ENCODE measurements at places on chromosomes 11 and 22. TPM values are rescaled to one million over a fixed set of nuclear protein-coding genes. Genes with fewer than 3 reads are reported as not detected.
A peak's percentile ranks its signal among the peaks of the same experiment; 100 is the strongest.

MS4A12 gene
- not detected for total RNA-seq

C22orf15 gene
- not detected for total RNA-seq

ARHGAP20 gene
- not detected for total RNA-seq

TLCD5 gene
- total RNA-seq: 4.1 TPM

OR51A2 gene
- total RNA-seq: not detected

CHST1 gene
- total RNA-seq: not detected

HEPHL1 gene
- total RNA-seq: 0.07 TPM

HYOU1 gene
- total RNA-seq: 50.0 TPM

LRRC4C gene
- not detected for total RNA-seq

OVOL1 gene
- not detected for total RNA-seq

GRCh38 chr11:3685923-3686322, 14.7 kb upstream of the CHRNA10 start:
- no peak overlapping the region for H3K4me3 ChIP-seq
- H3K36me3 ChIP-seq: peaks cover 68% of the 10 kb centered on the region
- H3K27me3 ChIP-seq: no peaks in the 10 kb centered on the region
- H3K4me1 ChIP-seq: no peaks in the 10 kb centered on the region

DNA sequence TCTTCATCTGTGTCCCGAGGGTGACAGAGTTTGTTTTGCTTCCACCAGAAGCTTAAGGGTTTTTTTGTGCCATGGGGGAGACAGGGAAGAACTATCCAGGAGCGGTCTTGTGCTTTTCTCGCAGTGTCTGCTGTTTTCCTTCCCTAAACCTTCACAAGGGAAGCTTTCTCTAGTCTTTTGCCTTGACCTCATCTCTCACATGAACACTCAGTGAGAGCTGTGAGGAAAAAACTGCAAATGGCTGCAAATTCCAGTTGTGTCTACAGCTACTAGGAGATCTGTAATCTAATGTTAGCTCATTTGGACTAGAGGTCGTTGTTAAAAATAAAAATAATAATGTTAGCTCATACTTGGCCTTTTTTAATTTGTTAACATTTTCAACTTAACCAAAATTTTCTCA, 264.7 kb upstream of the SESN3 start:
- DNase-seq: no peak
- H3K4me3 ChIP-seq: no peak overlapping the region
- no peaks in the 10 kb centered on the region for H3K36me3 ChIP-seq
- no peaks in the 10 kb centered on the region for H3K4me1 ChIP-seq

DNA sequence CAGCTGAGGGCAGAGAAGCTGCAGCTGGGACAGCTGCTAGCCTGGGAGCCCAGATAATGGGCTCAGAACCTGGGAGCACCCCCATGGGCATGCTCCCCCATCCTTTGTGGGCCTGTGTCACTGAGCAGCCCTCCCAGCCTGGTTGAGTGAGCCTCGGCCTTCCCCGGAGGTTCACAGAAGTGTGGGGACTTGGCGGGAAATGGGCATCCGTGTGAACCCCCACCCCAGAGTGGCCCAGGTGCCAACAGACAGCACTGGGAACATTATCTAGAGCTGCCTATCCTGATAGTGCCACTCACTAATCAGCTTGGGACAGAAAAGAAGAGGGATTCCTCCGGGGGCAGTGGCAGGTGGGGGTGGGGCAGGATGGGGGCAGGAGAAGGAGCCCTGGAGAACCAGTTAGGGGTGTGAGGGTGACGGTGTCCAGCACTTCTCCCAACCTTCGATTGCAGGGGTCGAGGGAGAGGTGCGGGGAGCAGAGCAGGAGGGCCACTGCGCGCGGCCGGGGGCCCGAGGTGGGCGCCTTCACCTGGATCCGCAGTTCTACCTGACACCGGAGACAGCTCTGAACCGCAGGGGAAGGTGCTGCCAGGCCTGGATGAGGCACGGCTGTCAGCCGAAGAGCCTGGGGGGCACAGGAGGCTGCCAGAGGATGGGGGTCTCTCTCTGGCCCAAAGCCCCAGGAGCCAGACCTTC, 33.1 kb downstream of the FLRT1 start:
- H3K4me3 ChIP-seq: no peak overlapping the region
- H3K27ac ChIP-seq: no peak overlapping the region
- DNase-seq: no peak
- H3K4me1 ChIP-seq: no peaks in the 10 kb centered on the region
- H3K36me3 ChIP-seq: no peaks in the 10 kb centered on the region

GRCh38 chr11:103681855-103682254, 354.6 kb upstream of the DDI1 start:
- no peaks in the 10 kb centered on the region for H3K4me1 ChIP-seq
- H3K27ac ChIP-seq: no peak overlapping the region
- no peaks in the 10 kb centered on the region for H3K27me3 ChIP-seq
- H3K4me3 ChIP-seq: no peak overlapping the region
- no peaks in the 10 kb centered on the region for H3K36me3 ChIP-seq

DNA sequence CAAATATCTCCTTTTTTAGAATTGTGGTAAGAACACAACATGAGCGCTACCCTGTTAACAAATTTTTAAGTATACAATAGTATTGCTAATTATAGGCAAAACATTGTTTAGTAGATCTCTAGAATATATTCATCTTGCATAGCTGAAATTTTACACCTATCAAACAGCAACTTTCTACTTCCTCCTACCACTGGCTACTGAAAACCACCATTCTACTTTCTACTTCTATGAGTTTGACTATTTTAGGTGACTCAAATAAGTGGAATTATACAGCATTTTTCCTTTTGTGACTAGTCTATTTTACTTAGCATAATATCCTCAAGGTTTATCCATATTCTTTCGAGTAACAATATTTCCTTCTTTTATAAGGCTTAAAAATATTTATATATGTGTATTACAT, 128.4 kb downstream of the FAM76B start:
- no peak for DNase-seq
- H3K36me3 ChIP-seq: no peaks in the 10 kb centered on the region
- no peak overlapping the region for H3K27ac ChIP-seq
- no peaks in the 10 kb centered on the region for H3K4me1 ChIP-seq

- H3K27me3 ChIP-seq: no peaks in the 10 kb centered on the region
- peaks cover 20% of the 10 kb centered on the region for H3K4me1 ChIP-seq
- no peak overlapping the region for H3K4me3 ChIP-seq
- no peak for DNase-seq
- H3K27ac ChIP-seq: no peak overlapping the region
Measured at GRCh38 chr22:24094966-24095365, 83.9 kb downstream of the CABIN1 start.

- H3K36me3 ChIP-seq: 0 out of 2 replicates have a peak, but pooled peaks cover 2% of the 10 kb centered on the region
- no peak overlapping the region for H3K27ac ChIP-seq
- no peak for DNase-seq
- H3K27me3 ChIP-seq: no peaks in the 10 kb centered on the region
- no peak overlapping the region for H3K4me3 ChIP-seq
- no peaks in the 10 kb centered on the region for H3K4me1 ChIP-seq
Measured at GRCh38 chr22:45562102-45562501, 59.4 kb downstream of the FBLN1 start.

GRCh38 chr22:28282405-28283067, 363.5 kb upstream of the PITPNB start:
- no peak for DNase-seq
- no peak overlapping the region for H3K4me3 ChIP-seq
- no peak overlapping the region for H3K27ac ChIP-seq
- no peaks in the 10 kb centered on the region for H3K27me3 ChIP-seq
- H3K4me1 ChIP-seq: no peaks in the 10 kb centered on the region
- H3K36me3 ChIP-seq: no peaks in the 10 kb centered on the region

- peaks cover 5% of the 10 kb centered on the region for H3K4me1 ChIP-seq
- H3K4me3 ChIP-seq: no peak overlapping the region
- no peak overlapping the region for H3K27ac ChIP-seq
Measured at GRCh38 chr11:125052047-125052446, 11.1 kb upstream of the SLC37A2 start.

- no peak overlapping the region for H3K4me3 ChIP-seq
- H3K4me1 ChIP-seq: no peaks in the 10 kb centered on the region
- no peaks in the 10 kb centered on the region for H3K27me3 ChIP-seq
- no peaks in the 10 kb centered on the region for H3K36me3 ChIP-seq
Measured at GRCh38 chr11:21472261-21472660, 720.6 kb upstream of the ANO5 start.

DNA sequence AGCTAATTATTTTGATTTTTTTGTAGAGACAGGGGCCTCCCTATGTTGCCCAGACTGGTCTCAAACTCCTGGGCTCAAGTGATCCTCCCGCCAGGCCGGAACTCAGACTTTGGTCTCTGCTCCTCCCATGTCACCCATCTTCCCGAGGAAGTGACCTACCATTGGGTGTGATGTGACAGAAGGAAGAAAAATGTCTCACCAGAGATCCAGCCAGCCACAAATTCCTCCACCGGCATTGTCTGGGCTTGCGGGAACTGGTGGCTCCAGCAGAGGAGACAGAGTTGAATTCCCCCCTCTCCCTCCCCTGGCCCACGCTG, 772 bp downstream of the SLC25A45 start:
- peaks cover 91% of the 10 kb centered on the region for H3K4me1 ChIP-seq
- H3K4me3 ChIP-seq: peak overlapping the region; percentile 14
- peak overlapping the region; percentile 88 for H3K27ac ChIP-seq
- no peaks in the 10 kb centered on the region for H3K27me3 ChIP-seq

DNA sequence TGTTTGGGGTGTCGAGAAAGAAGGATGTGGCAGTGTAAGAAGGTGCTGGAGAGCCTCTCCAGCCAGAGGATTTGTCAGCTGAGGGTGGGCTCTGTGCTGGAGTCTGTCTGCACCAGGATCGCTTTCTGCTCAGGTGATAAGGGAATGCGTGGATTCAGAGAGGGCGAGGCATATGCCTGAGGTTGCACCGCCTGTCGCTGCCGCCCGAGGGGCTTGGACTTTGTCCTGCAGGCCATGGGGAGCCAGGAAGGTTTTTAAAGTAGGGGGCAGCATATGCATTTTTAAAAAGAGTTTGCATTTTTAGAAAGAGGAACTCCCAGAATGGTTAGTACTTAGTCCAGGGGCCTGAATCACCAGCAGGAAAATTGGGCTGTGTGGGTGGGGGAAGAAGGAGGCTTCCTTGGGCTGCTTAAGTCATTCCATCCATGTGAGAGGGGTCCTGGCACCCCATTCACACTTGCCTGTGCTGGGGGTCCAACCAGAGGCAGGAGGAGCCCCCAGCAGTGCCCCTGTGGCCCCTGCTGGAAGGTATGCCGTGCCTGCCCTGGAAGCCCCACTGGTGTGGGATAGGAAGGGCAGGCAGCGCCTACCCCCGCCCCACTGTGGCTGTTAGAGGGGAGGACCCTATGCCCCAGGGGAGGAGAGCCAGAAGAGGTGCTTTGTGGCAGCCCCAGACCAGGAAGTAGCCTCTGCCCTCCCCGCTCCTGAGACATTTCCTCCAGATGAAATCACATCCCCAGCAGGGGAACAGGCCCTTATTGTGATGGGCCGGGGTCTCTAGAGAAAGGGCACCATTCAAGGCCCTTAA, 35.8 kb upstream of the MYRF start:
- H3K4me3 ChIP-seq: no peak overlapping the region
- peaks cover 19% of the 10 kb centered on the region for H3K4me1 ChIP-seq
- no peaks in the 10 kb centered on the region for H3K27me3 ChIP-seq
- H3K36me3 ChIP-seq: peaks cover 2% of the 10 kb centered on the region
- no peak for DNase-seq
- no peak overlapping the region for H3K27ac ChIP-seq

DNA sequence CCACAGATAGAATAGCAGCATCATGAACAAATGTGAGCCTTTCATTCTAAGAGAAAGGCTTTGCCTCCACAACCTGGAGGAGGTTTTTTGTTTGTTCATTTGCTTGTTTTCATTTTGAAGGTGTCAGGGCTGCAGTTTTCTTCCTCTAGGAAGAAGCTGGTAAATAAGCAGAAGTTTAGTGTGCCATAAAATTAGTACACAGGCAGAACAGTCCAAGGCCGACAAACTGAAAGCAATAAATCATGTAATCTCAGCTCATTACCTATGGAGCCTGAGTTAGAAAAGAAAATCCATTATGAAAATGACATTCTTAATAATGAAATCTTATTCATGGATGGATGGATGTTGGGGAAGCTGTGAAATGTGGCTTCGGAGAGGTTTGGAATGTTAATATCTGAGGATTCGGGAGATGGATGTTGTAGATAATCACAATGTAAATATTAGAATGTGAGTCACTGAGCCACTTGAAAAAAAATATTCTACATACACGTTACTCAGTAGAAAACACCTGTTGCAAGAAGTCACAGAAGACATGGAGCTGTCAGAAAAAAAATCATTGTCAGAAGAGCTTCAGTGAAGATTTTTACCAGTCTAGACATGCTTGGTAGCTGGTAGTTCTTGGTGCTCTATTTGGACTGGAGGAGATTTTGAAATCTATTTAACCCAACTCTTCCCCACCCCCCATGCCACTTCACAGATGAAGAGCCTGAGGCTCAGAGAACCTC, 15.0 kb upstream of the ZDHHC13 start:
- H3K27ac ChIP-seq: no peak overlapping the region
- H3K4me3 ChIP-seq: no peak overlapping the region

DNA sequence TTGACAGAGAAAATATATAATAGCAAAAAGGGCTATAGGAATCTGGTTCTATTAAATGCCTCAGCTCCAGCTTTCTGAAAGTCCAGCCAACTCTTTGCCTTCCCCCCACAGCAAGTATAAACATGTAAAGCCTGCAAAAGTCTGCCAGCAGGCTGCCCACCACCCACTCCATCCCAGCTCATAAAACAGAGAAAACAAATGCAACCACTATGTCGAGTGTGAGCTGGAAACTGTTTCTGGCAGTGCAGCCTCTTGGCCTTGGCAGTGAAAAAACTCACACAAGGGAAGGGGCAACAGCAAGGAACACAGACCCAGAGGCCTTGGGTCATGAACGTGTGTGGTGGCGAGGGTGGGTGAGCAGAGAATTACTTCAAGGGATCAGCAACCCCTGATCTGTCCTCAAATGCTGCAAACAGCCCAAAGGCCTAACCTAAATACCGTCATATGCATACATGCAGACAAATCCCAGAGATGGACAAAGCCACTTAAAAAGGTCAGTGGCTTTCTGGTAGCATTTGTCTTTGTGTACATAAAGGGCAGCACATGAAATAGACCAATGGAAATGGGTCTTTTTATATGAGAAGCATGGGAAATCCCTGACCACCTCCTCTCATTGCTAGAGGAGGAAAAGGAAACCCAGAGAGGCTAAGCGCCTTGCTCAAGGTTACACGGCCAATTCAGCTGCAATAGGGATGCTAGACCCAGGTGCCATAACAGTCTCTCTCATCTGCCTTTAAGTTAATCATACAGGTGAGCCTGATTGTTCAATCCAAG, 74.8 kb downstream of the NAT10 start:
- no peak overlapping the region for H3K4me3 ChIP-seq
- H3K4me1 ChIP-seq: no peaks in the 10 kb centered on the region
- no peak for DNase-seq
- no peaks in the 10 kb centered on the region for H3K27me3 ChIP-seq
- H3K36me3 ChIP-seq: 0 out of 3 replicates have a peak, but pooled peaks cover 12% of the 10 kb centered on the region
- no peak overlapping the region for H3K27ac ChIP-seq

DNA sequence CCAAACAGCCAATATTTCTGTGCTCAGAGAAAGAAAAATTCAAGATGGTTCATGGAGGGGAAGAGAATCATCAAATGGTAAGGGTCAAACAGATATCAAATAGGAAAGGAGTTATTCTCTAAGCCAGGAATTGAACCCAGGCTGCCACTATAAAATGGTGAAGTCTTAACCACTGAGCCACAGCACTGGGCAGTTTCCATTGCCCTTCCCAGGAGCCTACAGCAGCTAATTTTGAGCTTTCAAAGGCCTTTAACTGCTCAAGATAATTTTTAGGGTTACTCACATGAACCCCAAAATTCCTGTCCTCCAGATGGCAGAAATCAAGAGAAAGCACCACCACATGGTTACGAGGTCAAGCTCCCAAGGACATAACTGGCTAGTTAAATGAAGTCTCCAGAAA, 176.2 kb downstream of the KIF18A start:
- no peak overlapping the region for H3K27ac ChIP-seq
- no peaks in the 10 kb centered on the region for H3K4me1 ChIP-seq
- DNase-seq: no peak
- H3K36me3 ChIP-seq: no peaks in the 10 kb centered on the region

All from HepG2 (cell line).